Right ventricle myocardium inferior (tissue), 1 donor: ENCODE measurements at places on chromosomes 12 and 14. TPM values are rescaled to one million over a fixed set of nuclear protein-coding genes. Genes with fewer than 3 reads are reported as not detected.

GPR84 gene
- 0.22 TPM for total RNA-seq

TRIAP1 gene
- 16.1 TPM for total RNA-seq

TAS2R46 gene
- 0.43 TPM for total RNA-seq

APOLD1 gene
- total RNA-seq, result 19.7 TPM

ASB8 gene
- total RNA-seq, result 80.7 TPM

PROX2 gene
- total RNA-seq, result not detected

FGD4 gene
- total RNA-seq, result 17.4 TPM

TSHR gene
- total RNA-seq, result not detected

ZNF891 gene
- 1.2 TPM for total RNA-seq

CHD8 gene
- 27.0 TPM for total RNA-seq

ABCC9 gene
- total RNA-seq, result 78.1 TPM

NPFF gene
- not detected for total RNA-seq

REP15 gene
- 8.2 TPM for total RNA-seq

JAG2 gene
- 34.6 TPM for total RNA-seq

KCNC2 gene
- total RNA-seq, result not detected

CLEC2D gene
- 3.0 TPM for total RNA-seq

OTUB2 gene
- 0.35 TPM for total RNA-seq

SLC38A4 gene
- total RNA-seq, result 2.8 TPM

ZBTB42 gene
- total RNA-seq, result 5.6 TPM

CD69 gene
- total RNA-seq, result 0.32 TPM

AMIGO2 gene
- total RNA-seq, result 2.7 TPM

NOVA1 gene
- total RNA-seq, result 3.8 TPM

TAS2R20 gene
- 0.46 TPM for total RNA-seq

NEMP1 gene
- total RNA-seq, result 3.3 TPM

CISTR gene
- 1.7 TPM for total RNA-seq

C14orf119 gene
- total RNA-seq, result 22.4 TPM

USP44 gene
- total RNA-seq, result 1.0 TPM

CRADD gene
- total RNA-seq, result 40.3 TPM

TPPP2 gene
- 1.1 TPM for total RNA-seq

TMEM121 gene
- total RNA-seq, result 3.4 TPM

SDR9C7 gene
- total RNA-seq, result not detected

TAS2R43 gene
- total RNA-seq, result not detected

GIT2 gene
- total RNA-seq, result 47.1 TPM

COL2A1 gene
- not detected for total RNA-seq

CLEC9A gene
- not detected for total RNA-seq

ASCL1 gene
- not detected for total RNA-seq

VSIG10 gene
- 12.4 TPM for total RNA-seq
